ENCODE measurements at places on chromosomes 3 and 15. TPM values are rescaled to one million over a fixed set of nuclear protein-coding genes. Genes with fewer than 3 reads are reported as not detected.

The RAP2B gene
- total RNA-seq, result 9.1 TPM

The MOBP gene
- total RNA-seq, result 0.03 TPM

The CPLX3 gene
- total RNA-seq, result not detected

The ELL3 gene
- 1.1 TPM for total RNA-seq

The DTX3L gene
- total RNA-seq, result 10.0 TPM

The MEIS2 gene
- total RNA-seq, result 9.8 TPM

The KLHL6 gene
- total RNA-seq, result 0.01 TPM

The VILL gene
- total RNA-seq, result 0.22 TPM

The SYNPR gene
- total RNA-seq, result not detected

The TP53BP1 gene
- 14.0 TPM for total RNA-seq

The ARGFX gene
- not detected for total RNA-seq

The MME gene
- total RNA-seq, result not detected

The PLXNB1 gene
- total RNA-seq, result 16.7 TPM

The SCAP gene
- 33.4 TPM for total RNA-seq

The INAFM2 gene
- total RNA-seq, result 6.8 TPM

The GOLGA8S gene
- total RNA-seq, result 0.18 TPM

The CD86 gene
- not detected for total RNA-seq

The ANKRD63 gene
- total RNA-seq, result 0.20 TPM

The CAMP gene
- total RNA-seq, result not detected

The ACAD9 gene
- total RNA-seq, result 22.9 TPM

The SH2D7 gene
- not detected for total RNA-seq

The NANOGP8 gene
- not detected for total RNA-seq

The PTX3 gene
- 0.99 TPM for total RNA-seq

The GPR62 gene
- not detected for total RNA-seq

The SMAD6 gene
- 32.9 TPM for total RNA-seq

The GAP43 gene
- total RNA-seq, result 0.09 TPM

The LRRC31 gene
- total RNA-seq, result not detected

The HRG gene
- total RNA-seq, result not detected

The GADL1 gene
- not detected for total RNA-seq

The CTXN2 gene
- total RNA-seq, result 0.02 TPM

The MYD88 gene
- 24.3 TPM for total RNA-seq

The ITGB5 gene
- total RNA-seq, result 460 TPM

The CHL1 gene
- total RNA-seq, result not detected

The KBTBD8 gene
- 0.52 TPM for total RNA-seq

The ARL6 gene
- 2.9 TPM for total RNA-seq

The NLGN1 gene
- not detected for total RNA-seq

The NRG4 gene
- total RNA-seq, result 0.68 TPM

The UTS2B gene
- not detected for total RNA-seq

The TFRC gene
- 99.4 TPM for total RNA-seq

The DUOX1 gene
- total RNA-seq, result not detected

The ISLR2 gene
- 0.06 TPM for total RNA-seq

The ONECUT1 gene
- total RNA-seq, result 0.15 TPM

The FOXL2NB gene
- total RNA-seq, result 0.56 TPM

The LMAN1L gene
- total RNA-seq, result not detected

The SNTN gene
- not detected for total RNA-seq

The TMEM207 gene
- total RNA-seq, result not detected

The HES1 gene
- total RNA-seq, result 9.7 TPM

The ROPN1B gene
- not detected for total RNA-seq

The MYL3 gene
- total RNA-seq, result 0.16 TPM

The FRMD4B gene
- total RNA-seq, result 0.70 TPM

The WDR49 gene
- not detected for total RNA-seq
